Endothelial cell (in vitro differentiated cells): ENCODE measurements at places on chromosomes 6 and 20.

GRCh38 chr6:131954059-131954774, 3.0 kb upstream of the CCN2 start:
- H3K27ac ChIP-seq, result no peak overlapping the region
- peaks cover 3% of the 10 kb centered on the region for H3K36me3 ChIP-seq
- no peak for DNase-seq
- peaks cover 14% of the 10 kb centered on the region for H3K27me3 ChIP-seq

DNA sequence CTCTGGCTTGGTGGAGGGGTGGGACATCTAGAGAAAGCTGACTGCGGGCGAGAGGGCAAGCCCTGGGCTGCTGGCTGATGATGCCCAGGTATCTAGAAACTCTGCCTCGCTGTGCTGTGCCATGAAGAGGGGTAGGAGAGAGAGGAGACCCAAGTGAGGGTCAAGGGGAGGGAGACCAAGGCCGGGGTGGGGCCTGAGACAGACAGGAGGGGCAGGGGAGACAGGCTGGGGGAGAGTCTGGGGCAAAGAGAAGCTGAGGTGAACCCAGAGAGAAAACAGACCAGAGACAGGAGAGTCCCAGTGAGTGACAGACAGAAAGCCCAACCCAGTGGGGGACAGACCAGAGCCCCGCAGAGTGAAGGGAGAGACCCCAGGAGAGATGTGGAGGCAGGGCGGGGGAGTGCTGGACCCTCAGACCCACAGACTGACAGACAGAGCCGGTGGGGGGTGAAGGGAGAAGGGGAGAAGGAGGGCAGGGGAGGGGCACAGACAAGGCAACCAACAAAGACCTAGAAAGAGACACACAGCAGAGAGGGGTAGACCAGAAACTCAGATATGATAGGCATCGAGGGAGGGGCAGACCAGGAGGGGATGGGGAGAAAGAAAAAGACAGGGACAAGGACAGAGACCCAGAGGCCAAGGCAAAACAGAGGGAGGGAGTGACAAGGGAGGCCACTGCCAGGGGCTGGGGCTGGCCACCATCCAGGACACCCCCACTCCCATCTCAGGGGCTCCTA, 5.9 kb downstream of the TEAD3 start:
- H3K4me3 ChIP-seq, result no peak overlapping the region
- H3K27me3 ChIP-seq, result peaks cover 25% of the 10 kb centered on the region
- H3K4me1 ChIP-seq, result peaks cover 42% of the 10 kb centered on the region
- no peak overlapping the region for H3K27ac ChIP-seq
- peaks cover 9% of the 10 kb centered on the region for H3K36me3 ChIP-seq

DNA sequence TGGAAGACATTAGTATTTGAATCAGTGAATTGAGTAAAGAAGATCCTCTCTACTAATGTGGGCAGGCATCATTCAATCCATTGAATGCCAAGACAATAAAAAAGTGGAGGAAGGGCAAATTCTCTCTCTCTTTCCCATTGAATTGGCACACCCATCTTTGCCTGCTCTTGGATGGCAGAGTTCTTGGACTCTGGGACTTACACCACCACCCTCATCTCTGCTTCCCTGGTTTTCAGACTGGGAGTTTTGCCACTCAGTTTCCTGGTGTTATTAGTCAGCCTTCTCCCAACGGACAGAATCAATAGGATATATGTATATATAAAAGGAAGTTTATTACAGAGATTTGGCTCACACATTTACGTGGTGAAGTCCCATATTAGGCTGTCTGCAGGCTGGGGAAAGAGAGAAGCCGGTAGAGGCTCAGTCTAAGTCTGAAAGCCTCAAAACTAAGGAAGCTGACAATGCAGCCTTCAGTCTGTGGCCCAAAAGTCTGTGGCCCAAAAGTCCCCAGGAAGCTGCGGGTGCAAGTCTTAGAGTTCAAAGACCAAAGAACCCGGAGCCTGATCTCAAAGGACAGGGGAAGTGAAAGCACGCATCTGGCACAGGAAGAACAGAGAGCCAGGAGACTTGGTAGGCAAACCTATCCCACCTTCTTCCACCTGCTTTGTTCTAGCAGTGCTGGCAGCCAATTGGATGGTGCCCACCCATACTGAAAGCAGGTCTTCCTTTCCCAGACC, 64.4 kb downstream of the SMPDL3A start:
- no peak overlapping the region for H3K4me3 ChIP-seq
- peaks cover 8% of the 10 kb centered on the region for H3K36me3 ChIP-seq

- H3K36me3 ChIP-seq, result peaks cover 10% of the 10 kb centered on the region
- H3K4me3 ChIP-seq, result no peak overlapping the region
- H3K27me3 ChIP-seq, result peaks cover 16% of the 10 kb centered on the region
- DNase-seq, result no peak
- peaks cover 5% of the 10 kb centered on the region for H3K4me1 ChIP-seq
Measured at GRCh38 chr6:24233813-24234442, 107.9 kb downstream of the NRSN1 start.

- H3K4me1 ChIP-seq, result no peaks in the 10 kb centered on the region
- DNase-seq, result no peak
- H3K27ac ChIP-seq, result no peak overlapping the region
- H3K36me3 ChIP-seq, result no peaks in the 10 kb centered on the region
- H3K4me3 ChIP-seq, result no peak overlapping the region
- H3K27me3 ChIP-seq, result peaks cover 1% of the 10 kb centered on the region
Measured at GRCh38 chr6:53758496-53758895, 36.3 kb upstream of the LRRC1 start.

GRCh38 chr20:20160520-20160919, 108.2 kb downstream of the CFAP61 start:
- H3K4me3 ChIP-seq, result no peak overlapping the region
- H3K36me3 ChIP-seq, result no peaks in the 10 kb centered on the region
- no peak for DNase-seq
- H3K27ac ChIP-seq, result no peak overlapping the region
- peaks cover 1% of the 10 kb centered on the region for H3K27me3 ChIP-seq
- H3K4me1 ChIP-seq, result no peaks in the 10 kb centered on the region
